ENCODE measurements at places on chromosomes 2 and 18.

DNA sequence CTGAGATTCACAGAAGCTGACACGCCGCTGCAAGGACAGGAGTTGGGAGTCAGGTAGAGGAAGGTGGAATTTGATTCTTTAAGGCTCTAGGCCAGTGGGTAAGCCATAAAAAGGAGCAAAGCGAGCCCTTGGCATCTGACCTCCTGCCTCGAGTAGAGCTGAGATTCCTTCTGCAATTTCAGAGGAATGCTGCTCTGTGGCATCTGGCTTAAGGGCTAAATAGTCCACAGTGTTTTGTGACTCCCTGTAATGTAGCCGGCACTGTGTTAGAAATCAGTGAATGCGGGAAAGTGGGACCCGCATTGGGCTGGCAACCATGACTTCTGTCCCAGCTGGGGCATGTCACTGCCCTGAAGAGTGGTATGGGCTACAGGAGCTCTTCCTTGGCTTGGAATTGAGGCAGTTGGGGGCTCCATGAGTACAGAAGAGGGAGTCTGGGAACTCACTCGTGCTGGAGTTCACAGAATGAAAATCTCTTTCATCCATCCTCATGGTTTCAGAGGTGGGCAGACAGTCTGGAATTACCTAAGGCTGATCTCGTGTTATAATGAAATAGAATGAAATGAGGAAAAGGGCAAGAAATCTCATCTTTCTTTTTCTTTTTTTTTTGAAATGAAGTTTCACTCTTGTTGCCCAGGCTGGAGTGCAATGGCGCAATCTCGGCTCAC, 12.7 kb upstream of the MYCN start:
- DNase-seq: no peak

DNA sequence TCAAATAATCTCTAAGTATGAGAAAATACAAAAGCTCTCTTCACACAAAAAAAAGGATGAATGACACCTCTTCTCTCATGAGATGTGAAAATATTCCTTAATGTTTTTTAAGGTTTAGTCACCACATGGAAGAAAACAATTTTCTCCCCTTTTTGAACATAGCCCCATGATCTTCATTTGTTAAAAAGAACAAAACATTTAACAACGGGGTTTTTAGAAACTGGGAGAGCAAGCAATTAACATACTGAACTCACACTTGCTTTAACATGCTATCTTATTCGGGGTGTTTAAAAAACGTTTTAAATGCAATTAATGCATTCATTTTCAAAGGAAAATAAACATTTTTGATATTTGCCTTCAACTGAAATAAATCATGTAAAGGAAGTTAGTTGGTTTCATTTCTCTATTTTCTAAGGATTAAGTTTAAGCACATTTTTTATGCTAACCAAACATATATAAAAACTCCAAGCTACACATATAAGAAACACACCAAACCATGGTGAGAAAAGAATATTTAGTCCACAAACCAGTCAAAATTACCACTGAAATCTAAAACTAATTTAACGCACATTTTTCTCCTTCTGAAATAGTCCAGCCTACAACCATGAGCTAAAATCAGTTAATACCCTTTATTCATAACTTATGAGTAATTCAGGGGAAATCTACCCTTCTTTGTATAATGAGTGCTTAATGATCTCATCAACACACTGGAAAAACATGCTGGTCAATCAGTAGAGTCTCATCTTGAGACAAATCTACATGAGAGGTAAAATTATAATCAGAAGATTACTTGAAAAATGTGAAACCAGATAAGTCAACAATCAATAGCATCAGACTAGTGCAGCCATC, 8.2 kb downstream of the FBXO11 start:
- DNase-seq: no peak

GRCh38 chr2:102048465-102048864, 56.7 kb downstream of the IL1R2 start:
- DNase-seq: no peak

GRCh38 chr2:241432824-241433448, 75.4 kb downstream of the STK25 start:
- no peak for DNase-seq

DNA sequence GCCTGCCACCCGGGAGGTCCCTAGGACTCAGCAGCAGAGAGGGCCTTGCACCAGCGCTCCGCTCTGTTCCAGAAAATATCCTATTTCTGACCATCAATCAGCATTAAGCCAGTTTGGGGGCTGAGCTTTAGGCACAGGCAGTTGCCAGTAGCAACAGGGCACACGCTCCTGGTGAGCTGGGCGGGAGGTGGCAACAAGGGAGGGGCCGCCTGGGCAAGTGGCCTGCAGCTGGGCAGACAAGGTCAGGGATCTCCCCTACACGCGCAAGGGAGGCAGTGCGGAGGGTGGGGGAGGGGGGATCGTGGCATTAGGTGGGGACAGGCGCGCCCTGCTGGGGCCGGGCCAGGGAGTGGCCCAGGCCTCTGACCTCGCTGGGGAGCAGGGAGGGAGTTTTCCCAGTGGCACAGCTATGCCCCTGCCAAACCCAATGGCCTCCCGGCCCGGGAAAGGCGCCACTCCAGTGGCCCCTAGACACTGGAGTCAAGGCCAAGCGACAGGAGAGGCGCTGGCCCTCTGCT, 302.8 kb downstream of the NCKAP5 start:
- no peak for DNase-seq

- DNase-seq: no peak
Observed at GRCh38 chr18:35692866-35693265, 111.3 kb downstream of the GALNT1 start.

GRCh38 chr18:56402872-56403516, 235.4 kb downstream of the TXNL1 start:
- DNase-seq: no peak

- no peak for DNase-seq
Observed at GRCh38 chr18:8176554-8176953, 432.7 kb upstream of the RAB12 start.

DNA sequence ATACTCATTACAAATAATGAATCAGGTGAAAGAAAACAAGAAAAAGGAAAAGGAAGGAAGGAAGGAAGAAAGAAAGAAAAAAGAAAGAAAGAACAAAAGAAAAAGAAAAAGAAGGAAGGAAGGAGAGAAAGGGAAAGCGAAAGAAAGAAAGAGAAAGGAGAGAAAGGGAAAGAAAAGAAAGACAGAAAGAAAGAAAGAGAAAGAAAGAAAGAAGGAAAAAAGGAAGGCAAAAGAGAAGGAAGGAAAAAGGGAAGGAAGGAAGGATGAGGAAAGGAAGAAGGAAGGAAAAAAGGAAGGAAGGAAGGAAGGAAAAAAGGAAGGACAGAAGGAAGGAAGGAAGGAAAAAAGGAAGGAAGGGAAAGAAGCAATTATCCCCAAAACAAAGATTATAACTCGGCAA, 1460.4 kb upstream of the PIK3C3 start:
- DNase-seq: no peak

- no peak for DNase-seq
Observed at GRCh38 chr2:168999668-169000213, 31.4 kb downstream of the ABCB11 start.

GRCh38 chr2:30139131-30139870, 7.5 kb upstream of the YPEL5 start:
- peak; percentile 60 for DNase-seq

- no peak for DNase-seq
Observed at GRCh38 chr2:55420871-55421270, 1.2 kb upstream of the CCDC88A start.

DNA sequence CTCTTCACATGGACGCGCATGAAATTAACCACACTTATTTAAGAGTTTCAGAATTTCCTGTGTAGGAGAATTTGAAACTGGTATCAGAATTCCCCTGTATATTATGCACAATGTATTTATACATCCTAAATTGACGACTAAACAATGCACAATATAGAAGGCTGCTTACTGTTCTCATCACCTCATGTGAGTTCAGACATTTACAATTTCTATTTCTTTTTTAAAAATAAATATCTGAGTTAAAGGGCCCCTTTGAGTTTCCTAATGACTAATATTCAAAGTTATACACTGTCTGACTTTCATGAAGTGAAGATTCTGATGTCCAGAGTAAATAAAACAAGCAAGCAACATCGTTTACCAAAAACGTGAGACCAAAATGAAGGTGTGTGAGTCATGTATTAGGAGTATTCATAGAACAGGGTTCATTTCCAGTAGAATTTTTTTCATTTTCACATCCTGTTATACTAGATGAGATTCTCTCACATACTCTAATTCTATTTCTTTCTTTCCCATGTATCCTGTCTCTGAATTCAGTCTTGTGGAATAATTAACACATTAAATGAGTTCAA, 406.2 kb downstream of the NUP35 start:
- DNase-seq: no peak

DNA sequence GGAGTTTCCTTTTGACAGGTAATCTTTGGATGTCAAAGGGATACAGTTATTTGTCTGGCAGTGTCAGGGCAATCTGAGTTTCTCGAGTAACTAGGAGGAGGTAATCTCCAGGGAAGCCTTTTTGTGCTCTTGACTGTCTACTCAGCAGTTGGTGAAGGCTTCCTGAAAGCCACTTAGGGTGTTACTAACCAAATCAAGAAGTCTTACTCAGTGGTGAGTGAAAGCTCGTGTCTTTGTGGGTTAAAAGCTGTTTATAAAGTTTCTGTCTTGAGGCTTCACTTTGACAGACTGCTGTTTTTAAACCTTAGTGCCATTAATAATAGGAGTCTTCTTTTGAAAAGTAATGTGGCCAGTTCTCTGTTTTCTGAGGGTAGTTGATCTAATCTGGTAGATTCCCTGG, 1.7 kb downstream of the THSD7B start:
- DNase-seq: no peak

DNA sequence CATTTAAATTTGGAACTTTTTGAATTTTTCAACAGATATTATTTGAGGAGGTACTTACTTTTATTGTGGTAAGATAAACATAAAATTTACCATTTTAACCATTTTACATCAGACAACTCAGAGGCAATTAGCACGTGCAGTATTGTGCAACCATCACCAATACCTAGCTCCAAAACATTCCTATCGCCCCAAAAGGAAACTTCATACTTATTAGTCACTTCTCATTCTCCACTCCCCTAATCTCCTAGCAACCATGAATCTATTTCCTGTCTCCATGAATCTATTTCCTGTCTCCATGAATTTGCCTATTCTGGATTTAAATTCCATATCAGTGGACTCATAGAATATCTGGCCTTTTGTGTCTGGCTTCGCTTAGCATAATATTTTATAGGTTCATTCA, 69.9 kb upstream of the FAM136A start:
- DNase-seq: no peak

DNA sequence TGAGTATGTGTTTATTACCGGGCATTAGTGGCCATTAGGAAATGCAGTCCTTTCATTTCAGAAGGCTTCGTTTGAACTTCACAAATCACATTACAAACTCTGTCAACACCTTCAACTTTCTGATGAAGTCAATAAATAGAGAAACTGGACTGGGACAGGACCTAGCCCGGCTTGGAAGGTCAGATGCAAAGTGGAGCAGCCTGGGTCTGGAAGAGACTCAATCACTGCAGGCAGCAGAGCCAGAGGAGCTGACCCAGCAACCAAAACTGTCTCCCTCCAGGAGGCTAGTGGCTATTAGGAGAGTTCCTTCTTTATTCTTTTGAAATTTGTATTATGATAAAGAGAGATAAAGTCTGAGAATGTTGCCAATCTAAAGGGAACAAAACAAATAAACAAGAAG, 167.2 kb upstream of the SPOPL start:
- no peak for DNase-seq

GRCh38 chr2:239956818-239957261, 68.3 kb downstream of the NDUFA10 start:
- DNase-seq: no peak

- no peak for DNase-seq
Observed at GRCh38 chr2:213157242-213157641, 5.8 kb upstream of the IKZF2 start.

DNA sequence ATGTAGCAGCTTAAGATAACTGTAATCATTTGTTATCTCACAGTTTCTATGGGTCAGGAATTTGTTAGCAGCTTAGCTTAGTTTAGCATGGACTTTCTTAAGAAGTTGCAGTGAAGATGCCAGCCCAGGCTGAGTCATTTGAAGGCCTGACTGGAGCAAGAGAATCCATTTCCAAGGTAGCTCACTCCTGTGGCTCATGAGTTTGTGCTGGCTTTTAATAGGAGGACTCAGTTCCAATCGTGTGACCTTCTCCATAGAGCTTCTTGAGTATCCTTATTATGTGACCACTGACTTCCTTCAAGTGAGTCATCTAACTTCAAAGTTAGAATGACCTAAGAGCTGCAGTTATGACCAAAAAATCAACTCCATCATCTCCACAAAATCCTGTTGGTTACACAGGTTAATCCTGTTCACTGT, 1.4 kb downstream of the GPATCH11 start:
- peak; percentile 33 for DNase-seq

GRCh38 chr2:70099270-70099669, 12.0 kb downstream of the PCBP1 start:
- no peak for DNase-seq

GRCh38 chr2:122758967-122759366, 1003.5 kb downstream of the TSN start:
- DNase-seq: no peak

DNA sequence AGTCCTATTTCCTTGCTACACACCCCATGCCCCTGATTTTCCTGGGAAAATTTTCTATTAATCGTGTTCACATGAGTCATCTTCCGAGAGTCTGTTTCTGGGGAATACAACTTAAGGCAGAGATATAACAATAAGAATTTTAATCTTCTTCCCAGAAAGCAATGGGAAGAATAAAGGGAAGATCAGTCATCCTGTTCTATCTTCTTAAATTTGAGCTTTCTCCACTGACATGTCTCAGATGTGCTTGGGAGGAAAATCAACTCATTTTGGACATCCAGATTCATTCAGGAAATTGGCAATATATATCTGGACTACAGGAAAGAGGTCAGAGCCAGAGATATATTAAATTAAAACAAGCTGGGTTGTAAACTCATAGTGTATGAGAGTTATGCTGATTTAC, 62.3 kb upstream of the SPAG16 start:
- DNase-seq: no peak

GRCh38 chr2:109659396-109660045, 45.4 kb downstream of the SOWAHC start:
- DNase-seq: no peak

DNA sequence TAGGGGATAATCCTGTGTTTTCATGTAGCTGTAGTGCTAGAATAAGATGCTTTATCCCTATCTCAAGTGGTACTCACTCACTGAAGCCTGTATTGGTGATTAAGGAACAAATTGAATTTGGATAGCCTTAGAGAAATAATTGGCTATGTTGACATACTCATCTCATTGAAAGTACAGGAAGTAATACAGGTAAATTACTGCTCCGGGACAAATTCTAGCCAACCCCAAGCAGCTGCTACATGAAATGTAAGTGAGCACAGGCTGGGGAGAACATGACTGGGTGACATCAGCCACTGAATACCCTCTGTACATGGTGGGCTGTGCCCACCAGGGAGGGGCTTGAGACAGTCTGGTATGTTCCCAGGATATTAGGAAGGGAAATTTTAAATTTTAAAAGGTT, 188.4 kb upstream of the RASGRP3 start:
- no peak for DNase-seq

DNA sequence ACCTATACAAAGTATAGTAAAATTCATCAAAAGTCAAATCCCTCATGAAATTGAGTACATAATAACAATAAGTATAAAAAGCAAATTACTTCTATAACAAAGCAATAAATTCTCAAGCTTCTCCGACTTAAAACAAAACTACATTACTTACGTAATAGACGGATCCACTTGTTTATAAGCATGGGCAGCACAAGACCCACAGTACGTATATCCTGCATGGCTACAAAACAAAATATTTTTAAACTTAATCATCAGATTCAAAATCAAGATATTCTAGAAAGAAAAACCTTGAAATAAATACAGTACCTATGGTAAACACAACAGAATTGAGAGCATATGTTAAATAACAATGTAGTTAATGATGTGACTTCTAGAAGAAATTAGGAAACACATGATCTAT, 78.9 kb downstream of the MEMO1 start:
- DNase-seq: no peak

All from activated CD4-positive, alpha-beta memory T cell treated with anti-CD3 and anti-CD28 coated beads for 36 hours (primary cell).